Liver (tissue), 10 donors: ENCODE measurements at places on chromosomes 4 and X.
A peak's percentile ranks its signal among the peaks of the same experiment; 100 is the strongest.

DNA sequence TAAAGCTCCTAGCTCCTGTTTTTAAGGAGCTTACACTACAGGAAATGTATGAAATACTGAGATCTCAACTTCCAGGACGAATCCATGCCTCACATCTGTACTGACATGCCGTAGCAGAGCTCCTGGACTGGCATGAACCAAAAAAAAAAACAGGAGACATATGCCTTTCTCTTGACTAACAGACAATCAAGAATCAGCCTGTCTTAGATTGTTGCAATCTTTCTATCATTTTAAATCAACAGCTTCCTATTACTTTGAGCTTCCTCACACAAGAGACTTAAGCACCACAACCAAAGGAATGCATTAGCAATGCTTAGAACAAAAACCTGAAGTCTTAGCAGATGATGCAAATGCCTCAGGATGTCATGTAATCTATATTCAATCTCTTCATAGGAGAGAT, 34.7 kb upstream of the AREG start:
- no peak for DNase-seq

GRCh38 chrX:54824722-54825121, 17.2 kb downstream of the MAGED2 start:
- DNase-seq, result no peak

- no peak for DNase-seq
Observed at GRCh38 chr4:106835919-106836318, 200.2 kb downstream of the DKK2 start.

GRCh38 chr4:125368671-125369081, 53.9 kb downstream of the FAT4 start:
- DNase-seq, result no peak

GRCh38 chr4:38615847-38616246, 48.2 kb upstream of the KLF3 start:
- no peak for DNase-seq

GRCh38 chrX:47169273-47169672, 24.3 kb downstream of the RBM10 start:
- DNase-seq, result no peak

DNA sequence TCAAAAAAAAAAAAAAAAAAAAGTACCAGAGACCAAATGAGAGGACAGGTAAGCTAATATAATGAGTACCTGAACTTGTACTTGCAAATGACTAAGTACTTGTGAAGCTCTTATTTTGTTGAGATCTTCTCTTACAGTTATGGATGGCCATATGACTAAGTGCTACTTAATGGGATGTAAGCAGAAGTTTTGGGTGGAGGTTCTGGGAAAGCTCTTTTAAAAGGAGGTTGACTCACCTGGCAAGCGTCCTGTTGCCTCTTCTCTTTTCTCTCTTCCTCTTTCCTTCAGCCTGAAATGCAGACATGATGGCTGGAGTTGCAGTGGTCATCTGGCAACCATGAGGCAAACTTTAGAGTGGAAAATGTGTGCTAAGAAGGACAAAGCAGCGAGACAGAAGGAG, 36.9 kb upstream of the MED14 start:
- DNase-seq, result no peak

GRCh38 chr4:138851391-138852335, 163.9 kb upstream of the NOCT start:
- no peak for DNase-seq

DNA sequence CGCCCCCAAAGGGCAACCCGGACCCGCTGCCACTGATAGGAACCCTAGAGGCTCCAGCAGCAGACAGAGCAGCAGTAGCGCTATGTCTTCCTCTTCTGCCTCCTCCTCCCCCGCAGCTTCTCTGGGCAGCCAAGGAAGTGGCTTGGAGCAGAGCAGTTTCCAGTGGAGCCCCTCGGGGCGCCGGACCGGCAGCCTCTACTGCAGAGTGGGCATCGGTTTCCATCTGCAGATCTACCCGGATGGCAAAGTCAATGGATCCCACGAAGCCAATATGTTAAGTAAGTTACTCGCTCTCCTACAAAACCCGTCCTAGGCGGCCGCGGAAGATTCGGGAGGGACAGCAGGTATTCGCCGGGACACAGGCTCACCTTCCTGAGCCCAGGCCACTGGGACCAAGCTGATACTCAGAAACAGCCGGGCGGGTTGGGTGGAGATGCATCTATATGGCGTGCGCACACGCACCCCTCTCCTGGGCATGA, 477 bp downstream of the FGF5 start:
- DNase-seq, result no peak

- DNase-seq, result no peak
Observed at GRCh38 chr4:121740796-121741409, 24.1 kb downstream of the SMIM43 start.

DNA sequence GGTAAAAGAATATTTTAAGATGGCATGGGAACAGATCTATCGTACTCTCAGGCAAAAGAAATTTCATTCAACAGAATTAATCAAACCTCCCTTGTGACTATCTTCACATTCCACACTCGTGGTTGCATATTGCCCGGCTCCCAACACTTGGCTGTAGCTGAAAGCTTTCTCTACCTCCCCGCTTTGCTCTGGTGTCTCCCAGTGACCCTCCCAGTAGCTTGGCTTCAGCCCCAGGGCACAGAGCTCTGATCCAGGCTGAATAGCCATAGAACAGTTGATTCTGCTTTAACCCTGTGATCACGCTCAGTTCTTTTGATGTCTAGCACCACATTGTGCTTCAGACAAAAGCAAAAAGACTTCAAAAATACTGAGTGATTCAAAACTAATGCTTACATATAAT, 24.6 kb downstream of the SLC7A11 start:
- DNase-seq, result no peak

- DNase-seq, result no peak
Observed at GRCh38 chrX:7503251-7503650, 339.7 kb upstream of the VCX start.

- no peak for DNase-seq
Observed at GRCh38 chr4:98746936-98747335, 88.5 kb upstream of the TSPAN5 start.

- no peak for DNase-seq
Observed at GRCh38 chr4:8610858-8611616, 18.5 kb downstream of the CPZ start.

- DNase-seq, result no peak
Observed at GRCh38 chr4:103197765-103198110, 405 bp downstream of the CENPE start.

- no peak for DNase-seq
Observed at GRCh38 chr4:173434231-173434630, 35.3 kb upstream of the SCRG1 start.

DNA sequence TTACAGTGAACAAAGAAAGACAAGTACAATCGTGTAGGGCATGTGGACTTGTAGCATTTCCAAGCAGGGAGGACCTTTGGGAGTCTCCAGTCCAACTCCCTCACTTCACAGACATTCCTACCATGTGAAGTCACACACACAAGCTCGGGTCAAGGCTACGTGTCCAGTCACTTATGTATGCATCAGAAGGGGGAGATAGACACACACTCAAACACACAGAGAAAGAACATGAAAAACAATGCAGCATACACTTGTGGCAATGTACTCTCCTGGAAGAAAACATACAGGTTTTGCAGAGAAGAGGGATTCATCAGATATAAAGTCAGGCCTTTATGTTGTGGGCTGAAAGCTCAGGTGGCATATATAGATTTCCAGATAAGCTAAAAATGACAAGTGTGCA, 136.1 kb upstream of the MID1 start:
- DNase-seq, result no peak

DNA sequence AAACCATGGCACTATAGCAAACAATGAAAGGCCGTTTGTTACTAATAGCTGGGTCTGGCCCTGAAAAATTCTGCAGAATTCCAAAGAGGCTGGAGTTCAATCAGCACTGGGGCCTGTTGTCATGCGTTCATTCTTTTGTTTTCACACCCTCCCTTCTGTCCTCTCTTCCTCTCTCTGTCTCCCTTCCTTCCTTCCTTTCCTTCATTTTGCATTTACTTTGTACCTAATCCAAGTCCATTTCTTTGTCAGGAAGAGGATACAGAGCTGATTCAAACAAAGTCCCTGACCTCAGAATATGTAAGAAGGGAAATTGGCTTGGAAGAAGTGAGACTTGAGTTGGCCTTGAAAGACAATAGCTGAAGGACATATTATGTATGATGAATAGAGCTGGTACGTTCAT, 119.6 kb upstream of the LDB2 start:
- no peak for DNase-seq

DNA sequence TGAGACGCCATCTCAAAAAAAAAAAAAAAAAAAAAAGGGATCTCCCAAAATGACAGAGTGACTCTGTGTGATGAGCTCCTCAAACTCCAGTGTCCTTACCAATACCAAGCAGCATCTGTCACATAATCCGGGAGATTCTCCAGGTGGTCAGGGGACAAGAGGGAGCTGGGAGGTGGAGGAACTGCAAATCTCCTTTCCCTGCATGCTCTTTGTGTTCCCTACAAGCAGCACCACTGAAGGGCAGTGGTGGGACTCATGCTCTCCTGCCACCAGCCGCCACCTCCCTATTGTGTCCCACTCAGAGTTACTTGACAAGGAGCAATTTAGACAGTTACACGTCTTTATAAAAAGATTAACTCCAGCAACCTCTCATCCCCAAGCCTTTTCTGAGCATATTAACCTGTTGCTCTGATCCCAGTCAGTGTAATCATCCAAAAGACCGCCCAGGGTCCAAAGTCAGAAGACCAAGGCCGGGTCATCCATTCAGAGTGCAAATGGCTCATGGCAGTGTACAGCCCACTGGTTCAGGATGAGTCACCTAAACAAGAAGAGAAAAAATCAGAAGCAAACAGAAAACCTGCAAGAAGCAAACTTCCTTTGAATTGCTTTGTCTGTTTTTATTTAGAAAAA, 23.6 kb downstream of the MGST2 start:
- peak; percentile 61 for DNase-seq

GRCh38 chr4:79338148-79338547, 12.3 kb upstream of the NAA11 start:
- DNase-seq, result no peak

DNA sequence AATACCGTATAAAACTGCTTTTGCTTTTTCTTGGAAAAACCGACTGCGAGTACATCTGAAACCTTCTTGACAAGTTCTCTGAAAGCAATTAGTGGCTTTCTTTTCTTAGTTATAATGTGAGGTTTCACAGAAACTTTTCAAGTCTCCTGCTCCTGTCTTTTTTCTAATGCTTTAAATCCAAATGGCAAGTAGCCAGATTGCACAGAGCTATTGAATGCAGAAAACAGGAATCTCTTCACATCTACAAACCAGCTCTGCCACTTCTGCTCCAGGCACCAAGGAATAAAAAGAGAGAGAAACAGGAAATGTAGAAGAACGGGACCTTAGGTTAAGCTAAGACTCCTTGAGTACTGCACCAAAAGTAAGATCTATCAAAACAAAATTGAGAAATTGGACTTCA, 267.3 kb upstream of the TET2 start:
- no peak for DNase-seq
